ENCODE measurements at places on chromosomes 7 and 10. TPM values are rescaled to one million over a fixed set of nuclear protein-coding genes. Genes with fewer than 3 reads are reported as not detected.

GPR26 gene
- total RNA-seq = not detected

VIM gene
- 3,002 TPM for total RNA-seq

GLI3 gene
- 1.9 TPM for total RNA-seq

EIF3B gene
- total RNA-seq = 224 TPM

FAM241B gene
- total RNA-seq = 0.88 TPM

KIAA1549 gene
- 1.1 TPM for total RNA-seq

ITIH5 gene
- total RNA-seq = 1.8 TPM

HYAL4 gene
- total RNA-seq = 1.2 TPM

CCDC6 gene
- 21.7 TPM for total RNA-seq

UCN3 gene
- total RNA-seq = not detected

NYAP1 gene
- 2.6 TPM for total RNA-seq

FGFBP3 gene
- total RNA-seq = 0.16 TPM

SFRP5 gene
- not detected for total RNA-seq

CPA2 gene
- total RNA-seq = not detected

ERVW-1 gene
- total RNA-seq = not detected

AQP1 gene
- total RNA-seq = 2.1 TPM

AIFM2 gene
- total RNA-seq = 2.3 TPM

ADAM12 gene
- total RNA-seq = 0.63 TPM

RPEL1 gene
- not detected for total RNA-seq

C10orf53 gene
- not detected for total RNA-seq

CEP55 gene
- total RNA-seq = 28.9 TPM

ICA1 gene
- total RNA-seq = 25.3 TPM

LIPK gene
- total RNA-seq = not detected

MTPN gene
- total RNA-seq = 166 TPM

TMEM184A gene
- not detected for total RNA-seq

SYT15B gene
- 0.06 TPM for total RNA-seq

ASB10 gene
- not detected for total RNA-seq

HMX3 gene
- not detected for total RNA-seq

SLC18A3 gene
- total RNA-seq = not detected

GPR85 gene
- total RNA-seq = 0.13 TPM

CHST3 gene
- 6.1 TPM for total RNA-seq

TUBB8 gene
- total RNA-seq = not detected

SKIDA1 gene
- total RNA-seq = 0.97 TPM

EBLN1 gene
- total RNA-seq = not detected

ATG9B gene
- total RNA-seq = not detected

TBX20 gene
- not detected for total RNA-seq

GNAT3 gene
- total RNA-seq = not detected

FOXI2 gene
- total RNA-seq = not detected

RSPH10B2 gene
- total RNA-seq = 0.50 TPM
